ENCODE measurements at places on chromosomes 3 and 15.
A peak's percentile ranks its signal among the peaks of the same experiment; 100 is the strongest.

DNA sequence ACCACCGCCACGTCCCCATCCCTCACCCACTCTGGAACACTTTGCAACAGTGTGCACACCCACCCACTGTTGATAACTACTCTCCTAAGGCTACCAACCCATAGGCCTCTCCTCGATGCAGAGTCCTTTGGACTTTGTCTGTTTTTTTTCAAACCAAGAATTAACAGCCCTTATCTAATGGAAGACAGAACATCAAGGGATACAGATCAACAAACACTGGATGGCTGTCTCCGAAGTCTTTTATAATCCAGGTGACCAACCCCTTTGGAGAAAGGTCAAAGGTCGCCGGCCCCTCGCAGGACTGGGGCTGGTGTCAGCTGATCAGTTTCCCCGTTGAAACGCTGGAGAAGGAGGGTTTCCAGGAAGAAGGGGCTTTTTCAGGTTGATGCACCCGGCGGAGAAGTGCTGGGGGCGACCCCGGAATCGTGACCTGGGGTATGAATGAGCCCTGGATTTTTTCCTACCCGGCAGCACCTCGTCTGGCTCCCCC is 532 bp downstream of the B4GALT4 start:
- DNase-seq = no peak

DNA sequence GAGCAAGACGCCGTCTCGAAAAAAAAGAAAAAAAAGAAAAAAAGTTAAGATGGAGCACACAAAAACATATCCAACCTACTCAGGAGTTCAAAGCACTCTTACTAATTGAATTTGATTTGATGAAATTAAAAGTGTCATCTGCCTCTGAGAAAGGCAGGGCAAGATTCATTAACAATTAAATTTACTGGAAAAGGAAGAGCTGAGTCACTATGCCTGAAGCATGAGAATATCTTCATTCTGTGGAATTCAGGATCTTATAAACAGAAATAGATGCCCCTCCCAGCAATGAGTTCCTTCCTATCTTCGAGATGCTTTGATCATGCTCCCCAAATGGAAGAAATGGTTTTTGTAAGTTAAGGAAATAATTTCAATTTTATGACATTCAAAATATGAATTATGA is 61.0 kb upstream of the ST3GAL6 start:
- DNase-seq = no peak

DNA sequence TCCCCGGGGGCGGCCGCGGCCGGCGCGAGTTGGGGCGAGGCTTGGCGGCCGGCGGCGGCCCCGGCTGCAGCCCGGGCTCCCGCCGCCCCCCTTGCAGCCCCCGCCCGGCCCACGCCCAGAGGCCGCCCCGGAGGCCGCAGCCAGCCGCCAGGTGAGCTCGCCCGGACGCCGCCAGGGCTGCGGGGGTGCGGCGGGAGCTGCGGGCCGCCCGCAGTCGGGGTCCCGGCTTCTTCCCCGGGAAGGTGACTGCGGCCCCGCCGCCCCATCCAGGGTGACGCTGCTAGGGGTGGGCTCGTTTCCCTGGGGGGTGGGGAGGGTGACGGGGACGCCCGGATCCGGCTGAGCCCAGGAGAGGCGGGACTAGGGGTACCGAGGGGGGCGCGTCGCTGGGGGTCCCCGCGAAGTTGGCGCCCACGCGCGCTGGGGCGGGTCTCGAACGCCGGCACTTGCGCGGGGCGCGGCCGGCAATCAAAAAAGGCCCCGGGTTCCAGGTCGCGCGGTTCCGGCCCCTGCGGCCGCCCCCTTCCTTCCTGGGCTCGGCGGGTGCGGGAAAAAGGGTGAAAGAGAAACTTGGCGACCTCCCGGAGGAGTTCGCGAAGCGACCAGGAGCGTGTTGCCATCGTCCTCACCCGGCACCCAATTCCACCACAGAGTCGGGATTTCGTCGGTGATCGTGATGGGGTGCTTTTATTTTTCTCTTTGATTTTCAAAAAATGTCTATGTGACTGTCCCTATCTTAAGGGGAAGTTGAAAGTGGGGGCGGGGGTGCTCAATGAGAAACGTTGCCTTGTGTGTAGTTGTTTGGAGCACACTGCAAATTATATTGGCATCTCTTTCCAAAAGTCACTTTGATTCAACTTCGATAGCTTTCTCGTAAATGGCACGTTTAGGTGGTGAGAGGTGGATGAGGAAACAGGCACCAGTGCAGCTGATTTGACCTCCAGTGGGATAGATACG is 619 bp downstream of the ATXN7 start:
- DNase-seq = peak; percentile 20

DNA sequence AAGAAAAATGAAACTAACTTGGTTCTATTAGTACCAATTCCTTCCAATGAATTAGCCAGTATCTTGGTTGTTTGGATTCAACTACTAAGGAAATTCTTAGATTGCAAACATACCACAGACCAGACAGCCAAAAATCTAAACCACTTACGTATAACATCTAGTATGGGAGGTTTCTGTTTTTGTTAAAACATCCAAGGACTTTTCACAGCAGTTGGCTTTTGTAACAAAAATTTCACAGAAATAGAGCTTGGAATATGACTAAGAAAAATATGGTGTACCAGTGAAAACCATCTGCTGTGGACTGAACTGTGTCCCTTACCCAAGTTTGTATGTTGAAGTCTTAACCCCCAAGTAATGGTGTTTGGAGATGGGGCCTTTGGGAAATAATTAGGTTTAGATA is 199.2 kb downstream of the OTOL1 start:
- DNase-seq = no peak

GRCh38 chr3:26931896-26932295 is 309.3 kb downstream of the LRRC3B start:
- DNase-seq = no peak

- no peak for DNase-seq
Measured at GRCh38 chr15:43270676-43271306, 4.1 kb upstream of the TGM5 start.

DNA sequence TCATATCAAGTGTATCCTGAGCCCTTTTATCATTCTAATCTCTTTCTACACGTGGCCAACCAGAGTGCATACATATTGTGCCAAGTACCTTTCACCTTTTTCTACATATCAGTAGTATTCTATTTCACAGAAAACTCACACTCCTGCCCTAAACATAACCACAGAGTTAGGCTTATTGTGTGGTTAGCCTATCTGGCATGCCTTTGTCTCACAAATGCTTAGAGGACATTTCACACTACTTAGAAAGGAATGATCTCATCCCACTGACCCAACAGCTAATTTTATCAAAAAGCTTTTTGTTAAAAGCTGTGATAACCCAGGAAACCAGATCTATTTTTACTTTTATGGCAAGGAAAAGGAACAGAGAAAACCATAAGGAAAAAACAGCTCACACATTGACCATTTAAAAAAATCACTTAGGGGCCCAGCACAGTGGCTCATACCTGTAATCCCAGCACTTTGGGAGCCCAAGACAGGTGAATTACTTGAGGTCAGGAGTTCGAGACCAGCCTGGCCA is 17.8 kb upstream of the MAP4 start:
- DNase-seq = no peak

- no peak for DNase-seq
Measured at GRCh38 chr15:75170711-75171341, 30.9 kb upstream of the C15orf39 start.

- no peak for DNase-seq
Measured at GRCh38 chr3:8170971-8171508, 330.6 kb upstream of the LMCD1 start.

GRCh38 chr15:29873264-29873663 is 51.0 kb upstream of the TJP1 start:
- DNase-seq = no peak

GRCh38 chr15:78130466-78131294 is 565 bp downstream of the CIB2 start:
- DNase-seq = no peak

DNA sequence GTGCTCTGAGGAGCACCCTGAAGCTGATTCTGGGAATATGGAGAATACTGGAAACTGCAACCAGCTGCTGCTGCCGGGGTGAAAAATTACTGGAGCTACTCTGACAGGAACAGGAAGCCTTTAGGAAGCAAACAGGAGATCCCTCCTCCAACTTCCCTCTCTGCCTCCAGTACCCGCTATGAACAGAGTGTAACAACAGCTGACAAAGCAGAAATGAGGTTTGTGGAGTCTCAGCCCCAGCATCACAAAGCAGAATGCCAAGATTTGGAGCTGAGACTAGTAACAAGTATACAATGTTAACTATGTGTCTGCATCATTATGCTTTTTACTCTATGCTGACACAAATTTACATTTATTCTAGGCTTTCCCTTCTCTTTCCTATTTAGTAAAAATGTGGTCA is 22.7 kb upstream of the PIAS1 start:
- DNase-seq = no peak
